ENCODE measurements at places on chromosomes 7 and 10.

GRCh38 chr7:106915873-106916272 is 50.8 kb downstream of the PIK3CG start:
- peak; percentile 25 for DNase-seq

DNA sequence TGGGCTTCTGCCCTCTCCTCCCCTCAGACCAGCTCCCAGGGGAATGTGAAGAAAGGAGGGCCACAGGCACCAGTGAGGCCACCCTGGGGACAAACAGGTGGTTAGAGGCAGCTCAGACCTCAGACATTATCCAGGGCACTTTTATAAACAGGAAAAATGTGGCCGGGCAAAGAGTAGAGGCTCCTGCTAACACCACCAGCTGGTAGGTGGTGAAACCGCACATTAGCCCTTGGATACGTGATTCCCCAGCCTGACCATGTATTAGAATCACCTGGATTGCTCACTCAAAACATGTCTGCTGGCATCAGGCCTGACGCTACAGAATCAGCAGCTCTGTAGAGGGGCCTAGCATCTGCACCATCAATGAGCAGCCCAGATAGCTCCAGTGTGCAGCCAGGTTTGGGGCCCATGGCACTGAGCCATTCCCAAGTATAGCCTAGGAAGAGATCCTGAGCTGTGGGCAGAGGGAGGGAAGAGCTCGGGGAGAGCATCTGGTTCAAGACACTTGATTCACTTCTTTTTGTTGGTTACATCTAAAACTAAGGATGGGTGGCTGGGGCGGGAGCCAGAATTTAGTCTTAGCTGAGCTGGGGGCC is 37.1 kb downstream of the GPR26 start:
- no peak for DNase-seq

DNA sequence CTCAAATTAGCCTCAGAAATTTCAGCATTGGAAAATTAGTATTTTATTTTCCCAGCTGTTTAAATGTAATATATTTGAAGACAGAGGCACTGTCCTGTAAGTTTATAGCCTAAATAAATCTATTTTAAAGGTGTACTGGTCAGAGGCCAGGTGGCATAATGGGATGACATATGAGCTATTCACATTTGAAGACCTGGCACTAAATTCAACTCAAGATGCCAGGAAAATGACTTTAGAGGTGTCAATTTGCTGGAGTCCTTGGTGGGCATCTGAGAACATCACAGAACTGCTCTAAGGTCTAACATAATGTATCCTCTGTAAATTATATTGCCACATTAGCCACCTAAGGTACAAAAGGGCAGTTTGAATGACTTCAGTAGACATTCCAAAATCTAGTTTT is 348.9 kb upstream of the BMPER start:
- no peak for DNase-seq

DNA sequence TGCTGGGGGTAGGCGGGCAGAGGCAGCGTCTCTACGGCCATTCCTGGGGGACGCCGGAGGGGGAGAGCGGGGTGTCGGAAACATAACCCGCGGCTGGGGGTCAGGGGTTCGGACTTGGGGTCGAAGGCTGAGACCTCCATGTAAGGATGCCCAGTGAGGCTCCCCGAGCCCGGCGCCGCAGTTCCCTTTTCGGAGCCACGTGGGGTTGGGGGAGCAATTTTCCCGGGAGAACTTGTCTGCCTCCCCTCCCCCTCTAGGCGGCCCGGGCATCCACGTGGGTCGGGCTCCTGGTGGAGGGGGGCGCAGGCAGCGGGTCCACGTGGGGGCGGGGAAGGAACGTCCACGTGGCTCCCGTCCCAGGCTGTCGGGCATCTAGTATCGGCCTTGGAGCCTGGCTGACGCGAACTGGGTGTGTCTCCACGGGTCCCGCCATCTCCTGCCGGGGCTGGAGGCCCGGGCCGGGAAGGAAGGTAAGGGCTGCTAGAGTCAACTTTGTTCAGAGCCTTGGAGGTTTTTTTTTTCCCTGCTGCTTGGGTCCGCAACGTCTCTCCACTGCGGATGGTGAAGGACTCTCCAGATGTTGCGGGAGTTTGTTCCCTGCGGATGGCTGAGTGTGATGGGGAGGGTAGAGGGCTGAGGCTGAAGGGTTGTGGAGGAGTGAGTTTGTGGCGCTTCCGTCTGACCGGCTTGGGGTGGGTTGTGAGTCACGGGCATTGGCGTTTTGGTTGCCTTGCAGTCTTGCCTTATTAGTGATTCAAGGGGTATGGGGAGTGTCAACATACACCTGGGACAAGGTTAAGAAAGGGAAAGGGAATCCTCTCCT is 744 bp downstream of the PPRC1 start:
- DNase-seq = peak; percentile 57

- DNase-seq = peak; percentile 74
Measured at GRCh38 chr10:103244666-103245271, 918 bp upstream of the RPEL1 start.

- DNase-seq = peak; percentile 42
Measured at GRCh38 chr10:11685787-11686218, 56.4 kb upstream of the ECHDC3 start.

GRCh38 chr10:28058746-28059145 is 59.9 kb upstream of the ODAD2 start:
- no peak for DNase-seq

DNA sequence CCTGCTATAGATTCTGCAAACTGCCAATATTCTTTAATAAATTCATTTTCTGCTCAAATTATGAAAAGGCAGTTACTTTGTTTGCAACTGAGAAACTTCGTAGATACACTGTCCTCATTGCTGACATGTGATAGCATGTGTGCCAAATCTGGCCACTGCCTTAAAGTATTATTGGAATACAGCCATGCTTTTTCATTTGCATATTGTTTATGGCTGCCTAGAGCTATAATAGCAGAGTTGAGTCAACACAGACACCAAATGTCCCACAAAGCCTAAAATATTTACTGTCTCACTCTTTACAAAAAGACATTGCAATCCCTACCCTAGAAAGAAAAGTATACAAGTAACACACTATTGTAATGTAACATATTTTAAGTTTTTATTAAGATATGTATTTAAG is 647.4 kb downstream of the XPNPEP1 start:
- no peak for DNase-seq

GRCh38 chr7:105079348-105079747 is 65.3 kb downstream of the KMT2E start:
- no peak for DNase-seq

DNA sequence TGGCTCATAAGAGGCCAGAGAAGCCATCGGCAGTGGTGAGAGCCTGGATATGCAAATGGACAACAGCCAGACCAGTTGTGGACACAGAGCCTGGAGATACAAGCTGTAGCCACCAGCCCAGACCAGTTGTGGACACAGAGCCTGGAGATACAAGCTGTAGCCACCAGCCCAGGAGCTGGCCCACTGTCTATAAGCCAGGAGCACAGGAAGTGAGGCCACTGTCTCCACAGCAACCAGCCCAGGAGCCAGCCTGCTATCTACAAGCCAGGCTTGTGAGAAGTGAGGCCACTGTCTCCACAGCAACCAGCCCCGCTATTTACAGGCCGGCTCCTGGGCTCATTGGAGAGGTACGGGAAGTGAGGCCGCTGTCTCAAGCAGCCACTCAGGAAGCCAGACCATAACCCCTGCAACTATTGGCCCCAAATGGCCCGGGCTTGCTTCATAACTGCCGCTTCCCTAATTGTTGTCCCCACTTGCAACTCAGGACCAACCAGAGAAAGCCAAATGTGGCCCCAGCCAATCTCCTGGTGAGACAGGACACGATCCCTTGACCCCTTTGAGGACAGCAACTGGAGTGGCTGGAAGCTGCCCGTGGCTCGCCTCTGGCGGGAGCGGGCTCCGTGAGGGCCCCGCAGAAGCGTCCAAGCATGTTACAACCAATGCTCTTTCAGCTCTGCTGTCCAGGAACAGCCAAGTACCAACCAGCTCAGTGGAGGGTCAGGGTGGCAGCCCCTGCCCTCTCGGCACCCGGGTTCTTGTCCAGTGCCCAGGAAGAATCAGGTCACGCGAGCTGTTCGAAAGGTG is 44.1 kb upstream of the CNPY1 start:
- DNase-seq = no peak

- DNase-seq = no peak
Measured at GRCh38 chr7:129169686-129170440, 18.6 kb upstream of the SMO start.
